ENCODE measurements at places on chromosomes 16 and 17.

- DNase-seq = no peak
These were observed 5.2 kb upstream of the AATF start for GRCh38 chr17:36943250-36944191.

GRCh38 chr17:57463103-57463885 is 207.0 kb downstream of the MSI2 start:
- no peak for DNase-seq

DNA sequence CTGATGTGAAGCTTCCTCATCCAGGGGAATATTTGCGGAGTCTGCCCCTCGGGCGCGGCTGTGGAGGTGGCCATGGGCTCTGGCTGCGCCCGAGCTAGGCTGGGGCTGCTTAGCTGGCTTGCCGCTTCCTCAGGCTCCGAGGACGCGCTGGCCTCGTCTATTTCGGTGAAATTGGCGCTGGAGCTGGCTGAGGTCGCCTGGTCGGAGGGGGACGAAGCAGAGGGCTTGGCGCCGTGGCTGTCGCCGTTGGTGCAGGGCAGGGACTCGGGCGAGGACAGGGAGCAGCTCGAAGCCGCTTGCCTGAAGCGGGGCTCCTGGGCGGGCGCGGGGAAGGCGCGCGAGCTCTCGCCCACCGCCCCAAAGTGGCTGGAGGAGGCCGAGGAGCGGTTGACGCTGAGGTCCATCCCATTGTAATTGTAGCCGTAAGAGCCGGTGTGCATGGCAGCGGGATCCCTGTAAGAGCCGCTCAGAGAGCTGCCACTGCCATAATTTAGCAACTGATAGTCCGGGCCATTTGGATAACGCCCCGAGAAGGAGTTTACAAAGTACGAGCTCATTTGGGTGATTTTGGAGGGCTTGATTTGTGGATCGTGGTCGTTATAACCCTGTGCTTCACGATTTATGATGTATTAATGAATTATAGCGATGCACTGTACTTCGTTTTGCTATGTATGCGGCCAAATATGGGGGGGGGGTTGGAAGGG is at the start of gene HOXB5:
TSS of gene HOXB5 (minus strand) at position 654 of the 704 bp plus-strand sequence. CDS start at position 557, 97 bp downstream.
- no peak for DNase-seq

DNA sequence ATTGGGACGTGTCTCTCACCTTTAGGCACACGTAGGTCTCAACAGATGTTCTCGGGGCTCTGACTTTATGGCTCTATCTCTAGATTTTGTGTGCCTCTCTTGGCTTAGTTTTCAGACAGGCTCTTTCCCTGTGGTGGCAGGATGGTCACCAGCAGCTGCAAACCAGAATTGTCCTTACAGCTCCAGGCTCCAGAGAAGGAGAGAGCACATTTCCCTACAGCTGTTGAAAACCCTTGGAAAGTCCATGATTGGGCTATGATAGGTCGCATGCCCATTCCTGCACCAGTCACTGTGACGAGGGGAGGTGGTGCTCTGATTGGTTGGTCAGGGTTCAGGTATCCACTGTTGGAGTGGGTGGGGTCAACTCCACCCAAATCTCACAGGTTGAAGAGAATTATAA is 41.5 kb downstream of the SHISA9 start:
- no peak for DNase-seq

DNA sequence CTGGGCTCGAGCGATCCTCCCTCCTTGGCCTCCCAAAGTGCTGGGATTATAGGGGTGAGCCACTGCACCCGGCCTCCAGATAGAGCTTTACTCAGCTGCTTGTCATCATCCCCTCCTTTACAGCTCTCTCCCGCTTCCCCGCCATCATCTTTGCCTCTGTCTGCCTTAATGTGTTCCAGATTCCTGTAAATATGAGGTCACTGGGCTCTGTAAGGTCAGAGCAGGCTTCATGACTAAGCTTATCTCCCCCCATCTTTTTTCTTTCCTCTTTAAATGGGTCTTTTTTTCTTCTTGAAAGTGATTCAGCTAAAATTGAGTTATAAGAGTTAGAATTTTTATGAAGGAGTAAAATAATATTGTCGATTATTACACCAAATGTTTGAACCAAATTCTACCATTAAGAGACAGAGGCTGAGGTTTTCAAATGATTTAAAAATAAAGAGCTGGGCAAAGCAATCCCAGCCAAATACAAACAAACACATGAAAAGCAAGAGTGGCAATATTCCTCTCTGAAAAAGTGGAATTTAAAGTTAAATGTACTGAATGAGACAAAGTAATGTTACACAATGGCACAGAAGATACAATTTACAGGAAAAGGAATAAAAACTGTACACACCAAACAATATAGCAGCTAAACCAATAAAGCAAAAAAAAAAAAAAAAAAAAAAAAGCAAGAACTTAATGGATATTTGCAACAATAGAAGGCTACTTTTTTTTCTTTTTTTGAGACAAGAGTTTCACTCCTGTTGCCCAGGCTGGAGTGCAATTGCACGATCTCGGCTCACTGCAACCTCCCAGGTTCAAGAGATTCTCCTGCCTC is 62.1 kb downstream of the CRISPLD2 start:
- no peak for DNase-seq

- no peak for DNase-seq
These were observed 33.6 kb downstream of the SEC14L5 start for GRCh38 chr16:4991754-4992153.

DNA sequence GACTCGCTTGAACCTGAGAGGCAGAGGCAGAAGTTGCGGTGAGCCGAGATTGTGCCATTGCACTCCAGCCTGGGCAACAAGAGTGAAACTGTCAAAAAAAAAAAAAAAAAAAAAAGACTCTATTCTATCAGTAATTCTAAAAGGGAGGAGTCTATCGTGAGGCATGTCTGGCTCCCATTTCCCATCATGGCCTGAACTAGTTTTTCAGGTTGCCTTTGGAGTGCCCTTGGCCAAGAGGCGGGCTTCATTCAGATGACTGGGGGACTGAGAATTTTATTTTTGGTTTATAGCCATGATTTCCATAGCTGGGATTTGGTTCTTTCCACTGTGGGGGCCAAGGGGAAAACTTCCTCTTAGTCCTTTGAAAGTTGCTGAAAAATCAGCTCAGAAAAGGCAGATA is 3.5 kb upstream of the SNX29 start:
- no peak for DNase-seq

DNA sequence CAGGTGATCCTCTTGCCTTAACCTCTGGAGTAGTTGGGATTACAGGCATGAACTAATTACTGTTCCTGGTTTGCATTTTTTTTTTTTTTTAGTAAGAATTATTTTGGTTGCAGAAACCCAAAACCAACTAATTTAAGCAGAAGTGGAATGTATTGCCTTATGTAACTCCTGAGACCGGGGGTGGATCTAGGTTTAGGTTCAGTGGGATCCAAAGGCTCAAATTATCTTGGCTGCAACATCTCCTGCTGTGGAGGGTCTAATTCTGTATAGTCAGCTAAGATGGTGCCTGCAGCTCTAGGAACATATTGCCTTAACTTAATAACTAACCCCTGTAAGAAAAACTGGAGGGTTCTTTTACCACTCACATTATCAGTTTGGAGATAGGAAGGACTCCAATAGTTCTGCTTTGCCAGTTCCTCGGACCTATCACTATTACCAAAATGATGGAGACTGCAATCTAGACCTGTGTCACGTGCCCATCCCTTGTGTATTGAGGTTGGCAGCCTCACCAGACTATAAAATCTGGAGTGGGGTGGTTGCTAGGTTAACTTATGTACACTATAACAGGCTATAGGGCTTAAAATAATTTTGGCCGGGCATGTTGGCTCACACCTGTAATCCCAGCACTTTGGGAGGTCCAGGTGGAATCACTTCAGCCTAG is 8.5 kb downstream of the SNTB2 start:
- DNase-seq = no peak

Data from cerebellar nuclear complex (tissue), 1 donor.